ENCODE measurements at places on chromosomes 4 and X.

- DNase-seq, result no peak
Observed at GRCh38 chr4:8747467-8748235, 124.0 kb downstream of the HMX1 start.

DNA sequence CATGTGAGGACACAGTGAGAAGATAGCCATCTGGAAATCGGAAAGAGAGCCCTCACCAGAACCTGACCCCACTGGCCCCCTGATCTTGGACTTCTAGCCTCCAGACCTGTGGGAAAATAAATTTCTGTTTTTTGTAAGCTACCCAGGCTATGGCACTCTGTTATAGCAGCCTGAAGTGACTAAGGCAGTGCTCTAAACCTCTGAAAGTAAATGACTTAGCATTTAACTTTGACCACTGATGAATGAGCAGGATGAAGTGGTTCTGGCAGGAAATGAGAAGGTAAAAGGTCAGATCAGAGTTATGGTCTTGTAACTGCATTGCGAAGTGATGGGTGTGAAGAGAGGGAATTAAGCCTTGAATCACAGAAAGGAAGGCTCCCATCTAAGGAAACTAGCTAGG is 17.0 kb downstream of the GPAT3 start:
- no peak for DNase-seq

DNA sequence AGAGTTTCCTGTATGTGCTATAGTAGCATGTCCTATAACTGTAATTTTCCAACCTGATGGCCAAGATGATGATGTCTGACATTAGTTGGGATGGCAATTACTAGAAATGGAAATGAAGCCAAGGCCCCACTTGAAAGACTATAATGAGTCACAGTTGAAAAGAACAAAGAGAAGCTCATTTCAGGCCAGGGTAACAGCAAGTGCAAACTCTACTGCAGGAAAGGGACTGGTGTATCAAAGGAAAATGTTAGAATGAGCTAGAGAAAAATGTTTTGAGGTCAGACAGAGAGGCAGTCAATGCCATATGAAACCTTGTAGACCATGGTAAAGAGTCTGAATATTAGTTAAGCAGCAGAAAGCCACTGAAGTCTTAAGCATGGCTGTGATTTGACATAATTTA is 146.2 kb upstream of the SH3RF1 start:
- DNase-seq, result no peak

DNA sequence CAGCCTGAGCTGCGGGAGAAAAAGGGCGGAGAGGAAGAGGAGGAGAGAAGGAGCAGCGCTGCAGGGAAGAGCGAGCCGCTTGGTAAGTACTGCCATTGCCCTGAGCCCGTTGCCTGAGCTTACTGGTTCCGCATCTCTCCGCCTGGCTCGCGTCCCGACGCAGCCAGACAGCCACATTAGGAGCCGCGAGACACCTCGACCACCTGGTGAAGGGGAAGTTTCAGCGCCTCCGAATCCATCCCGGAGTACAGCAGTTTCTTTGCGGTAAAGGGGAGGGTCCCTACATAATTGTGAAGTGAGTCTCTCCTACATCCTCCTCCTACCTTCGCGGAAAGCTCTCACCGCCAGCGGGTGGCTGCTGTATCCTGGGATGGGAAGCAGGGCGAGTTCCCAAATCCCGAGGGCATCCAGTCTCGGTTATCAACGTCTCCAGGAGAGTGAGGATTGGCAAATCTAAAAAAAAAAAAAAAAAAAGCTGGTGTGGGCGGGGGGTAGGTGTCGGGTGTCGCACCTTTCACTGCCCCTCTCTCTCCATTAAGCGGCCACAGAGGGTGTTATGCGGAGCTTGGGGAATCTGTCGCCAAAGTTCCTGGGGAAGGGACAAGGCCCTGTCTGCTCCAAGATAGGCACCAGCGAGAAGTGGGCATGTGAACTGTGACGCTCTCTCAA is 7.9 kb downstream of the TBX22 start:
- DNase-seq, result no peak

DNA sequence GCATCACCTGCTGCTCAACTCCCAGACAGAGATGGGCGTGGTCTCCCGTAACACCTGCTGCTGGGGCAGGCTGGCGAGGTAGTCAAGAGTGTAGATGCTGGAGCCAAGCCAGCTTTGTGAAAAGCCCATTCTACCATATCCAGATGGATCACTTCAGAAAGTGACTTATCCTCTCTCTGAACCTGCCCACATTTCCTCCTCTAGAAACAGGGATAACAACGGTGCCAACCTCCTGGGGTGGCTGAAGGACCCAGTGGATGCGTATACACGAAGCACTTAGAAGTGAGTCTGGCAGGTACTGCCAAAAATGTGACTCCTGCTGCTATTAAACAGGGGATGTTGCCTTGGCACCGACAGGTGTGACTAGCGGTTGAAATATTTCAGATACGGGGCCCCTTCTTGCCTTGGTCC is 95.8 kb downstream of the SORBS2 start:
- no peak for DNase-seq

DNA sequence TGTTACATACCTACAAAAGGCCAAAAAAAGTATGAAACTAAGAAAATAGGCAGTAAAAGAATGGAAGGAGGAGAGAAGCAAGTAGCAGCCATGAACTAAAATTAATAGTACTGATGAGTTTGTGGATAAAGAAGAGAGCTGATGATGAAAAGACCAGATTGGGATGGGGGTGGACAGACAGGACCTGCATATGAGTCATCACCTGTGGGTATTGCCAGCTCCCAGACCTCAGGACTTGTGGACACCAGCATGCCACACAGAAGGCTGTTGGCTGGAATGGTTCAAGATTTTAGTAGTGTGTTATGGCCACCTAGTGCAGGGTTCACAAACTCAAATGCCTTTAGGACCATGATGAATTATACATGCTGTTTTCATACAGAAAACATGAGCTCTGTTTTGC is 58.9 kb downstream of the ARX start:
- no peak for DNase-seq

DNA sequence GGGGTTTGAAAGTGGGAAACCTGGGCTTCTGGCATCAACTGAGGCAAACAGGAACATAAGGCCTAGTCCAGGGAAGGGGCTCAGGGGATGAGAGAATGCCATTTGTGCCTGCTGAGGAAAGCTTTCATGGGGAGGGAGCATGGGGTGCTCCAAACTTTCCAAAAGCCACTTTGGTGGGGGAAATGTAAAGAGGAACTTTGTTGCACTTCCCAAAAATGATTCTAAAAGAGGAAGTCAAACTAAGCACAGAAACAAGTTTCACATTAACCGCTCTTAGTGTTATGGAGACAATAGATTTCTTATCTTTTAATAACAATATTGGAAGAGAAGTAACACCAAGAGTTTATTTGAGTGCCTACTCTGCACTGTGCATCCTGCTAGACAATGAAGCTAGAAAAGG is 32.3 kb downstream of the GAB3 start:
- DNase-seq, result no peak

DNA sequence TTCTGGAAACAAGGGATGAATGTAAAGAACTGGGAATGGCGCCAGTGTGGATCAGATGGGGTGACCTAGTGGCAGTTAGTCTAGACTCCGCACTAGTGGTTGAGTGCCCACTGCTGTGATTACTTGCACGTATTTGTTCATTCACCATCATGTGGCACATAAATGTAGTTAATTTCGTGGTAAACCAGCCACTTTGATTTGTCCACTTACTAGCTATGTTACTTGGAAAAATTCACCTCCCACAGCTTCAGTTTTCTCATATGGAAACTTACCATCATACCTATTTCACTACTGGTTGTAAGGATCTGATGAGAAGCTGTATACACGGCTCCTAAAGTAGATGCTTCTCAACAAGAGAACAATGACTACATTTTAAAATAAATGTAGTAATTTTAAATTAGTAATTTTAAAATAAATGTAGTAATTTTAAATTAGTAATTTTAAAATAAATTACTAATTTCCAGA is 394 bp upstream of the DYNLT3 start:
- DNase-seq, result no peak

- no peak for DNase-seq
Observed at GRCh38 chr4:184032091-184032490, 127.0 kb downstream of the STOX2 start.

- DNase-seq, result no peak
Observed at GRCh38 chrX:123738378-123738940, 5.6 kb upstream of the THOC2 start.

DNA sequence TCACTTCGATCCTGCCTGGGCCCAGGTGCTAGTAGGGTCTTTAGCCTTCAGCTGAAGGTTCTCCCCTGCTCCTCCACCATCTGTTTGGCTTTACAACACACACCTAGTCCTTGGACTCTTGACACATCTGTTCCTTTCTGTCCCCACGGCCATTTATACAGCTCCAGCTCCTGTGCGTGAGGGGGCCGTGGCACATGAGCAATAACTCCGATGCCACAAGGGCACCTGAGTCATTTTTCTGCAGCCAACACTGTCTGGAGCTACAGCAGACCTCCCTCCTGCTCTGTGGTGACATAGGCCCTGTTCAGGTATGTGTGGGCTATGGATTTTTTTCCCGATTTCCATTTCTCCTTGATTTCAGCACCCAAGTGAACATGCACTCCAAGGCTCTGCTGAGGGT is 44.7 kb upstream of the BCOR start:
- DNase-seq, result no peak

DNA sequence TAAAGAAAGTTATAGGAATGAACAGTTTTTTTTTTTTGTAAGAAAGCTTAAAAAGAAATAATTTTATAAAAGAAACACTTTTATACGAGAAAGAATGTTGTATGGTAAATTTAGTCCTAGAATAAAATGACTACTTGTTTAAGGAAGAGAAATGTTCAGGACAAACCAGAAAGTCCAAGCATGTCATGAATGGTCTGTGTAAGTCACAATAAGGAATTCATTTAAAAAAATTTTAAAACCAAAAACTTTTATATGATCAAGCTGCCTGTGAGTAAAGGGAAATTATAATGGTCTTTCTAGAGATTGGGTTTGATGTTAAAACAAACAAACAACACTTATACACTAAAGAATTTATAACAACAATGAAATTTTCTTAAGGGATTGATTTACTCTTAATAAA is 858.9 kb upstream of the PCDH7 start:
- no peak for DNase-seq

GRCh38 chr4:2256781-2257191 is 5.1 kb downstream of the MXD4 start:
- no peak for DNase-seq

DNA sequence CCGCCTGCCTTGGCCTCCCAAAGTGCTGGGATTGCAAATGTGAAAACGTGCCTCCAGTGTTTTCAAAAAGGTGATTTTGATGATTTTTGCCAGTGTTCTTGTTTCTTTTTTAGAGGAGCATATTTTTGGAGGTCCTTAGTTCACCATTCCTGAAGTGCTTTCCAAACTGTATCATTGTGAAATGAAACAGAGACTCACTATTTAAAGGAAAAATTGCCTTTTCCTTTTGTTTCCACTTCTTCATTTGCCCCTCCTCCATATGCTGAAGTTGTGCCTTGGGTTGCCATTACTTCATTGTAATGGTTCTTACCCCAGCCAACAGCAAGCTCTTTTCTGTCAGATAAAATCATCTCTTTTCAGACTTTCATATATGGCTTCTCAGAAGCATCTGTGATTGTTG is 164.4 kb downstream of the FNIP2 start:
- no peak for DNase-seq

DNA sequence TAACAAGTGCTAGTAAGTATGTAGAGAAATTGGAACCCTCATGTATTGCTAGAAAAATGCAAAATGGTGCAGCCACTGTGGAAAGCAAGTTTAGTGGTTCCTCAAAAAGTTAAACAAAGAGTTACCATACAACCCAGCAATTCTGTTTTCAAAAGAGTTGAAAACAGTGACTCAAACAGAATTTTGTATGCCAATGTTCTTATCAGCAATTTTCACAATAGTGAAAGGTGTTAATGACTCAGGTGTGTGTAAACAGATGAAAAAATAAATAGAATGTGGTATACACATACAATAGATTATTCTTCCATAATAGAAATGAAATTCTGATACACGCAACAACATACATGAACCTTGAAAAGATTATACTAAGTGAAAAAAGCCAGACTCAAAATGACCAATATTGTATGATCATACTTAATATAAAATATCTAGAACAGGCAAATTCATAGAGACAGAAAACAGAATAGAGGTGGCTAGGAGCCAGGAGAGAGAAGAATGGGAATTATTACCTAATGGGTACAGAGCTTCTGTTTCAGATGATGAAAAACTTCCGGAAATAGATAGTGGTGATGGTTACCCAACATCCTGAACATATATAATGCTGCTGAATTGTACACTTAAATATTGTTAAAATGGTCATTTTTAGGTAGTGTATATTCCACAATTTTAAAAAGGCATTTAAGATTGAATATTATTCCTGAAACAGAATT is 51.6 kb downstream of the WDFY3 start:
- DNase-seq, result no peak
